Stimulated activated CD4-positive, alpha-beta T cell treated with anti-CD3 and anti-CD28 coated beads, Interleukin-2, amount 100 ng/mL, for 24 hours (primary cell): ENCODE measurements at places on chromosomes 12 and 14.

GRCh38 chr14:44767646-44768173, 194.0 kb downstream of the KLHL28 start:
- no peak for DNase-seq

GRCh38 chr12:117045160-117046010, 53.8 kb downstream of the TESC start:
- no peak for DNase-seq

DNA sequence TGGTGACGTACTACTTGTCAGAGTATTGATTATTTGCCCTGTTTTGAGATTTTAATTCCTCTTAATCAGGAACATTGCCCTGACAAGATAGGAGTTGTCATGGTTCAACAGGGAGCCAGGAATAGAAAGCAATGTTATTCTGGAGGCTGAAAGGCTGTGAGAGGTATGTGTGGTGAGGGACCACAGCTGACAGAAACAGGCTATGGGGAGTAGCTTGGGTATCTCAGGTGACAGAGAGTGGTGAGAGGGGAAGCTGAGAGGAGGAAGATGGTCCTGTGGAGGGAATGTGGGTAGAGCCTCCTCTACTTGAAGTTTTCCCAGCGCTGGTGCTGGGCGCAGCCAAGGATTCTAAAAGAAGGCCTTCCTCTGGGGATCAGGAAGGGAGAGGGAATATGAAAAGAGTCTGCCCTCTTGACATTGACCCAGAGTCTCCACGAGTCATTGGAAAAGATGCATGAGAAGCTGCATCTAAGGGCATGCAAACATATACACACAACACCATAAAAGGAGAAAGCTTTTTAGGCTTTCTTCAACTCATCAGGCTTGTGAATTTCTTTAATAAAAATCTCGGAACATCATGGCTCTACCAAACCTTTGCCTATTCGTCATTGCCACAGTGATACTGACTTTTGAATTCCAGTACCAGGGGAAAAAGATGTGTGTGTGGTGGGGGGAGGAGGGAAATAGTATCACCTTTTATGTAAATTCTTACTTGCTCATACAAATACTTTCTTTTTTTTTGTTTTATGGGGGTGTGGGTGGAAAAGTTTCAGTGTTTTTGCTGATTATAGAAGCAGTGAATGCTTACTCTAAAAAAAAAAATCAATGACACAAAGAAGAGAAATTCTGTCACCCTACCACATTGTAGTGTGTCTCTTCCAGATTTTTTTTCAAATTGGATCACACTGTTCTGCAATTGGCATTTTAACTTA, 39.9 kb upstream of the DHRS7 start:
- DNase-seq = no peak

GRCh38 chr12:62268956-62269355, 8.8 kb downstream of the USP15 start:
- DNase-seq = no peak

DNA sequence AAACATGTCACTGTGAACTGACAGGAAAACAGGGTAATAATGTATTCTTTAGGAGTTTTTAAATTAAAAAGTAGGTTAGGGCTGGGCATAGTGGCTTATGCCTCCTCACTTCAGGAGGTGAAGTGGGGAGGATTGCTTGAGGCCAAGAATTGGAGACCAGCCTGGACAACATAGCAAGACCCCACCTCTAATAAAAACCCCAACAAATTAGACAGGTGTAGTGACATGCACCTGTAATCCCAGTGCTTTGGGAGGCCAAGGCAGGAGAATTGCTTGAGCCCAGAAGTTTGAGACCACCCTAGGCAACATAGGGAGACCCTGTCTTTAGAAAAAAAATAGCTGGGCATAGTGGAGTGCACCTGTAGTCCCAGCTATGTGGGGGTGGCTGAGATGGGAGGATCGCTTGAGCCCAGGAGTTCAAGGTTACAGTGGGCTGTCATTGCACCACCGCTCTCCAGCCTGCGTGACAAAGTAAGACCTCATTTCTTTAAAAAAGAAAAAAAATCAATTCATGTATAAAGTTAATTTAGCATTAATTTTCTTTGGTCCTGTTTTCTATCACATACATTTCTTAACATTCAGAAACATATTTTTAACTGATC, 20.4 kb downstream of the FBXO34 start:
- no peak for DNase-seq

GRCh38 chr12:52037248-52037861, 13.9 kb upstream of the NR4A1 start:
- DNase-seq = no peak

DNA sequence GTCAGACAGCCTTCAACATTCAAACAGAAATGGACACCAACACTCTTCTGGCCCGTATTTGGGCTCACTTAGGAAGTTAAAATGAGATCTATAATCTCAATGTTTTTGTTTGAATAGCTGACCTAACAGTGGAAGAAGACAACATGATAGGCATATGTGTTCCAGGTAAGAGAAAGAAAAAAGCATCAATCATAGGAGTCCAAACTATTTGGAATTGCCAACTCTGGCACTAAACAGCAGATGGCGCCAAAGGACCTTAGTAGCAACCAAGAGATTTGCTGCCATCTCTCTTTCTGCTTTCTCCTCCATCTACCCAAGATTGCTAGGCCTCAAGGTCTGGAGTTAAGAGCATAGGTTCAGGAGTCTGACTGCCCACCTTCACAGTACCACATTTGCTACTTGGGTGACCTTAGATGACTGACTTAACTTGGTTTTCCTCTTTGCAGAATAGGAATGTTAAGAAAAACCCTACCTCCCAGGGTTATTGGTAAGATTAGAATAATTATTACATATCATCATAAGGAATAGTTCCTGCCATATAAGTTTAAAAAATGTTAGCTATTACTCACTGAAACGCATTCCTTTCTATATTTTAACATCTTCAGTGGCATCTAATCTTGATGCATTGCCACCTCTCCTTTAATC, 30.2 kb downstream of the PEX5 start:
- peak; percentile 78 for DNase-seq

- no peak for DNase-seq
Observed at GRCh38 chr12:81639196-81639595, 120.0 kb downstream of the PPFIA2 start.

- DNase-seq = no peak
Observed at GRCh38 chr14:51880835-51881580, 20.6 kb downstream of the GNG2 start.

DNA sequence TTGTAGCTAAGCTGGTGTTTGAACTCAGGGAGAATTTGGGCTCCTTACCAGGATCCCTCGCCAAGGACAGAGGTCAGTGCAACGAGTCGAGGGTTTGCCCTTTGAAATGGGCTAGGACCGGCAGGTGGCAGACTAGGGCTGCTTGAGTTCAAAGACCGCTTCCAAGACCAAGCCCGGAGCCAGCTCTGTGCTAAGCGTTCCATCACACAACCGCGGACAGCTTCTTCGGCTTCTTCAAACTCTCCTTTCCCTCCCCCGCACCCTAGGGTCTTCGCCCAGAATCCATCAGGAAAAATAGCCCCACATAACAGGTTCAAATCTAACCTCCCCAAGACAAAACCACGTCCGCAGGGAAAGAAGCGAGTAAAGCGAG, 705 bp upstream of the FLVCR2 start:
- peak; percentile 80 for DNase-seq

GRCh38 chr12:22702690-22703089, 77.7 kb downstream of the ETNK1 start:
- no peak for DNase-seq

DNA sequence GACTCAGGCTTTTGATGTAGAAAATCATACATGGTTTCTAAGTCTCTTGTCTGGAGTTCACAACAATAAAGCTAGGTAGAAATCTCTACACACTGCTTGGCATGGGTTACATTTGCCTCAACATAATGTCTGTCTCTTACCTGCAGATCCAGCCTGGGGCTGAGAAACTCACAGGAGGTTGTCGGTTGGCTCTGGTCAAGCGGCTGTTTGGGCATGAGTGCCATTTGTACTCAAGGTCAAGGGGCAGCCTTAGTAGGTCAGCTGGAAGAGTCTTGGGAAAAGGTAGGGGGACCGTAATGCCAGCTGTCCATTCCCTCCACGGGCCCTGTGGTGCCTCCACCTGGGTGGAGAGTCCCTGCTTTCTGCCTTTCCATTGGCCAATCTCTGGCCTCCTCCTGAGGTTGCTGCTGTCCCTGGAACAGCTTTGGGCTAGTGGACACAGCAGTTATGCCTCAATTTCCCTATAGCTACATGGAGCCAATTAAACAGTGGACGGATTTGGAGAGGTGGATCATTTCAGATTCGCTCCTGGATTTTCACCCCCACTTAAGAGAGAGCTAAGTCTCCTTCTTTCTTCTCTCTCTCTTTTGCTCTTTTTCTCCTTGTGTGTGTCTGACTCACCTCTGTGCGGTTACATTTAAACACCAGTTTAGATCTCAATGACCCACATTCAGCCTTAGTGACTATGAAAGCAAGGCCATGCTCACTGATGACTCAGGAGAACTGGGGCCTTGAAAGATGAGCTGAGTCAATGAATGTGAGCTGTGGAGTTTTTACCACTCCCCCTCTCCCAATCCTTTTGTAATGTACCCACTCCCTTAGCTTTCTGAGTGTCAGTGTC, 132.8 kb upstream of the HIF1A start:
- DNase-seq = peak; percentile 54

DNA sequence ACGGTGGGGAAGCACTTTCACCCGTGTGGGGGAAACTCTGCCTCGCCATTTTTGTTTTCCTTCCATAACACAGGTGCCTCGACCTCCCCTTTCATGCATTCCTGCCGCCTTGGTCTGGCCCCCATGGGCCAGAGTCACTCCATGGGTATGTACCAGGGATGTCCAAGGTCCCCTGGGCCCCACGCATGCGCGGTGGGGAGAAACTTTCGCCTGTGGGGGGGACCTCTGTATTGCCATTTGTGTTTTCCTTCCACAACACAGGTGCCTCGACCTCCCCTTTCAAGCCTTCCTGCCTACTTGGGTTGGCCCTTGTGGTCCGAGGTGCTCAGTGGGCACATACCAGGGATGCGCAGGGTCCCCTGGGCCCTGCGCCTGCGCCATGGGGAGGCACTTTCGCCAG, 345.8 kb downstream of the ALG10 start:
- no peak for DNase-seq

DNA sequence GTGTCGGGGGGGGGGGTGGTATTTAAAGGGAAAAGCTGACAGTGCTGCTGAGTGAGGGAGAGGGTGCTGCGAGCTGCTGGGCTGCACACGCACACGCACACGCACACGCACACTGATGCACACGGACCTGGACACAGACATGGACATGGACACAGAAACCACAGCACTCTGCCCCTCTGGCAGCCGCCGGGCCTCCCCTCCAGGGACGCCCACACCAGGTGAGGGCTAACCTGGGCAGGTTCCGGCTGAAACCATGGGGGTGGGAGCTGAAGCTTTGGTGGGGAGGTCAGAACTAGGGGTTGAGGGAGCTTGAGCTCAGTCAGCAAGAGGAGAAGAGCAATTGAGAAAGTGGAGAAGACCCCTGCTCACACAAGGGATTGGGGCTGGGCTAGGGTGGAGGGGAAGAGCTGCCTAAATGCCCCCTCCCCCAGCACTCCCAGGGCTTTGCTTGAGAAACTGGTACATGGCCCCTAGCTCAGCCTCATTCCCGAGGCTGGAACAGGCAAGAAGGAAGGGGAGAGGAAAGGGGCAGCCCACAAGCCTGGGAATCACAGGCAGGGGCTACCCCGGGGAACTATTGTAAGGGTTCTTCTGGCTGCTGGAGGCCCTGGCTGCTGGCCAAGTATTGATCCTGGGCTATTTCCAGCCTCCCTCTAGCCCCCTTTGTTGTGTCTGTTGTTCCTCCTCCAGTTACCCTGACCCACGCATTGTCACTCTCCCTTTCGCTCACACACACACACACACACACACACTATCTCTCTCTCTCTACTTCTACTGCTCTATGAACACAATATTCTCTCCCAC, at the start of gene REM2:
Gene REM2, plus strand, starts transcription at position 50 of the 804 bp plus-strand sequence. Its CDS starts 66 bp downstream, at position 116.
- no peak for DNase-seq

DNA sequence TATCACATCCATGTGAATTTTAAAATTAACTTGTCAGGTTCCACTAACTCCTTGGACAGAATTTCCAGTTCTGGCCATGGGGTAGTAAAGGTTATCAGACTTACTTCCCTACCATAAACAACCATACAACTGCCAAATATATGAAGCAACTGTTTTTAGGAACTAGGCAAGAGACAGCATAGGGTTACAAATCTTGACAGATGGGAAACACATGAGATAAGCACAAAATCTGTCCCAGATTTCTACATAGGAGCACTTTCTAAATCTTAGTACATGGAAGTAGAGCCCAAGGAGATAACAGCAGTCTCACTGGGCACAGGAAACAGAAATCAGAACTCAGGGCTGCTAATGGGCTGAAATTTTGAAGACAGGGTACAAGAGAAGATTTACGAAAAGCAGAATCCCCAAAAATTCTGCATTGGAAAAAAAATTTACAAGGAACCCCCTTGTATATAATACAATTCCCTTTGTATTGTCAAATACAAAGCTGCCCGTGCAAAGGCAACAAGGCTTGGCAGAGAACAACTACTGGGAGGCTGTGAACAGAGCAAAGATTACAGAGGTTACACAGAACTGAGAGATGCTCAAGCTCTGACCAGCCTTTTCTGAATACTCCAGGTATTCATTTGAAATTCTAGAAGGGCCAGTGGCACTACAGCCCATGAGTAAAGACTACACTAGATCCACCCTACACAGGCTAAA, 43.2 kb downstream of the GALNT4 start:
- no peak for DNase-seq

DNA sequence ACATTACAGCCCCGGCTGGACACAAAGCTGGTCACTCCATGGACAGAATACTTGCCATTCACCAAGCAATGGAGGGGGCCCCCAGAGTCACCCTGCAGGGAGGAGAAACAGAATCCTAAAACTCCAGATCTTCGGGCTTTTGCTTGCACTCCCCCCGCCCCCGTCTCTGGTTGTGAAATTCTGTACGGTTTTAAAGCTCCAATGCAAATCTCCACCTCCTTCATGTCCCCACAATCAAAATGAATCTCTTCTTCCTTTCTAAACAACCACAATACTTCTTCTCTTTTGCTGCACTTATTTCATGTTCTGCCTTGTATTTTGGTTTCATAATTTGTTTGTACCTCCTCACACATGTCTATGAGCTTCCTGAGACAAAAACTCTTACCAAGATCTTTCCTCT, 5.8 kb upstream of the BIN2 start:
- DNase-seq = no peak

- peak; percentile 73 for DNase-seq
Observed at GRCh38 chr14:105414456-105415371, 4.9 kb upstream of the MTA1 start.

DNA sequence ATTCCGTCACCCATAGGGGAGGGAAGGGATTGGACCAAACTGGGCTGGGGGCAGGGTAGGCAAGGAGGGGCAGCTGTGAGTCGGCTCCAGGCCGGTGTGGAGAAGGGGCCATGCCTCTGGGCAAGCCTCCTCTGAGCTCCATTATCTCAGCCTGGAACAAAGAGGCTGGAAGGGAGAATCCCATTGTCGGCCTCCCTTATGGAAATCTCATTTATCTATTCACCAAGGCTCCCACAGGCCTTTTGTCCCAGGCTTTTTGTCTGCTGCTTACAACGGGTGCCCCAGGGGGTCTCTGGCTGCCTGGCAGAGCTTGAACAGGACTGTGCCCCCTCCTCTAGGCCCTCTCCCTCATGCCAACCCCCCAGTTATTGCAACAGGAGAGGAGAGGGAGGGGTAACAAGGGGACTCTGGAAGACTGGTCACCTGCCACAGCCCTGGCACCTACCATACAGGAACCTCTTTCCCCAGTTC, 19.5 kb downstream of the FIGNL2 start:
- no peak for DNase-seq
